ENCODE measurements at places on chromosomes 1 and 21. TPM values are rescaled to one million over a fixed set of nuclear protein-coding genes. Genes with fewer than 3 reads are reported as not detected.
A peak's percentile ranks its signal among the peaks of the same experiment; 100 is the strongest.

The LEFTY2 gene
- total RNA-seq = 0.27 TPM

The LMOD1 gene
- total RNA-seq = not detected

GRCh38 chr1:111470596-111470995 lies 3.2 kb upstream of the C1orf162 start:
- DNase-seq = no peak

The SLFNL1 gene
- total RNA-seq = 1.6 TPM

DNA sequence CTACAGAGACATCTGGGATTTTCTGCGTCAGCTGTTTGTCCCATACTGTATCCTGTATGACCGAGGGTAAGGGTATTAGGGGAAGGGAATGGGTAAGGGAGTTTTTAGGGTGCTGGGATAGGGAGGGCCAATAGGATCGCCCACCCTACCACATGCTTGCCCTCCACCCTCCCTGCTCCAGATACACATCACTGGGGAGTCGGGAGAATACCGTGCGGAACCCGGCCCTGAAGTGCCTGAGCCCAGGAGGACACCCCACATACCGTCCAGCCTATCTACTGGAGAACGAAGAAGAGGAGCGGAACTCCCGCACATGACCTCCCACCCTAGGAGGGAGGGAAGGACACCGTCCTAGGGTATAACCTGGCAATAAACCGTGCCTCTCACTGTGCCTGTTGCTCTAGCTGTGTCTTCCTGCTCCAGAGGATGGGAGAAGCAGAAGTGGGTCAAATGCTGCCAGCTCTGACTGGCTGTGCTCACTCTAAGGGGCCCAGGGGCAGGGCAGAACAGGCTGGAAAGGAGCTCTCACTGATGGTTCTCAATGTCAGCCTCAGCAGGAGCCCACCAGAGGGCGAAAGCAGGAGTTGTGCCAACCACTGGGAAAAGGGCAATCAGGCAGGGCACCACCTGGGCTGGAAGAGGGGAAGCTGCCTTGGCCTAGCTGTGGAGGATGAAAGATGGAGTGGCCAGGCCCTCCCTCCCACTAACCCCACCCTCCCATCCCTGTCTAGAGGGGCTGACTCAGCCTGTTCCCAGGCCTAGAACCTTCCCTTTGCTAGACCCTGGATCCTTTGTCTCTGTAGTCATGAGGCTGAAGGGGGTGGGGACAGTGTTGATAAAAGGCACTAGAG lies 440 bp upstream of the LENEP start:
- DNase-seq = no peak

The TTC22 gene
- total RNA-seq = 5.7 TPM

The FAM163A gene
- total RNA-seq = under 0.01 TPM

The GJA4 gene
- total RNA-seq = 7.3 TPM

The NTMT2 gene
- not detected for total RNA-seq

GRCh38 chr1:25088946-25089345 lies 143.4 kb downstream of the SYF2 start:
- DNase-seq = no peak

- DNase-seq = no peak
Measured at GRCh38 chr1:162161916-162162550, 92.5 kb downstream of the NOS1AP start.

- no peak for DNase-seq
Measured at GRCh38 chr1:29688471-29689365, 452.4 kb downstream of the PTPRU start.

The ASCL5 gene
- total RNA-seq = not detected

GRCh38 chr1:153220606-153221303 lies 3.4 kb downstream of the PRR9 start:
- no peak for DNase-seq

- DNase-seq = no peak
Measured at GRCh38 chr1:18533259-18533658, 52.5 kb downstream of the KLHDC7A start.

GRCh38 chr1:212960932-212961331 lies 10.6 kb downstream of the VASH2 start:
- DNase-seq = no peak

DNA sequence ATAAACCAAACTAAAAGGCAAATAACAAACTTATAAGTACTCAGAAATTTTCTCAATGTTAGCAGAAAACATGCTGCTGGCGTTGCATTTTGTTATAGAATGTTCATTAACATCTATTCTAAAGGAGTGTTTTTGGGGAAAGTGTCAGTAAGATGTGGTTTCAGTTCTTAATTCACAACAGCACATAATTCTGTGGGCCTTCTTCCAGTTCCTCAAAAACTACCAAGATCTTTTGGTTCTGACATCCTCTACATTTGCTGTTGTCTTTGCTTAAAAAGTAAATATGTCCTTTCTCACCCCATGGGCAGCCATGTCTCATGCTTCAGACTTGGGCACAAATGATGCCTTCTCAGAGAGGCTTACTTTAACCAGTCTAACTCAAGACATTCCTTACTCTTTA lies 152.5 kb downstream of the CDC7 start:
- no peak for DNase-seq

- DNase-seq = peak; percentile 2
Measured at GRCh38 chr1:63366908-63367214, 566 bp upstream of the ALG6 start.
